ENCODE measurements at places on chromosomes 5 and 9.

- DNase-seq: no peak
Observed at GRCh38 chr5:123482258-123482657, 29.7 kb upstream of the CSNK1G3 start.

DNA sequence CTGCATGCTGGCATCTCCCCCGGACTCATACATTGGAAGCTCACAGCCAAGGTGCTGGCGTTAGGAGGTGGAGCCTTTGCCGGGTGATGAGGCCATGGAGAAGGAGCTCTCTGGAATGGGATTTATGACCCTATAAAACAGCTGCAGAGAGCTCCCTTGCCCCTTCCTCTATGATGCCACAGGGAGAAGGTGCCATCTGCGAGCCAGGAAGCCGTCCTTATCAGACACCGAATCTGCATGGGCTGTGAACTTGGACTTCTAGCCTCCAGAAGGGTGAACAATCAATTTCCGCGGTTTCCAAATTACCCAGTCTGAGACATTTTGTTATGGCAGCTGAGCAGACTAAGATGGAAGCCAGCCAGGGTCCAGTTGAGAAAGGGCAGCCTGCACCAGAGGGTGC is 381.2 kb upstream of the IRX1 start:
- DNase-seq: no peak

- no peak for DNase-seq
Observed at GRCh38 chr9:126673689-126674364, 60.1 kb downstream of the LMX1B start.

- no peak for DNase-seq
Observed at GRCh38 chr5:168457542-168457941, 28.7 kb upstream of the RARS1 start.

Data from vagina (tissue), 2 donors.